ENCODE measurements at places on chromosomes 13 and 19. TPM values are rescaled to one million over a fixed set of nuclear protein-coding genes. Genes with fewer than 3 reads are reported as not detected.
A peak's percentile ranks its signal among the peaks of the same experiment; 100 is the strongest.

- no peak for DNase-seq
Measured at GRCh38 chr19:53517114-53517741, 20.7 kb upstream of the ZNF331 start.

- no peak for DNase-seq
Measured at GRCh38 chr19:22610121-22610520, 24.0 kb upstream of the ZNF492 start.

The TSSK6 gene
- polyA plus RNA-seq: 0.69 TPM

DNA sequence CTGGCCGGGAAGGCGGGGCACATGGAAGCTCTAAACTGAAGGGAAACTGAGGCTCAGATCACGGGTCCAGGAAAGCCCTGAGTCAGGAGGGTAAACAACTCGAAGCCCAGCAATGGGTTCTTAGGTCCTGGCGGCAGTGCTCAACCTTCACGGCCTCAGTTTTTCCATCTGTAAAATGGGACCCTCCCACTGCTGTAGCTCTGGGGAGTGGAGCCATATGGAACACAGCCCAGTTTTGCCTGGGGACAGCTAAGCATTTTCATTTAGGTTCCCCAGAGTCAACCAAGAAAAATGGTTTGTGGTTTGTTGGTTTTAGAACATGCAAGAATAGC is 30.4 kb downstream of the CEBPG start:
- DNase-seq: no peak

DNA sequence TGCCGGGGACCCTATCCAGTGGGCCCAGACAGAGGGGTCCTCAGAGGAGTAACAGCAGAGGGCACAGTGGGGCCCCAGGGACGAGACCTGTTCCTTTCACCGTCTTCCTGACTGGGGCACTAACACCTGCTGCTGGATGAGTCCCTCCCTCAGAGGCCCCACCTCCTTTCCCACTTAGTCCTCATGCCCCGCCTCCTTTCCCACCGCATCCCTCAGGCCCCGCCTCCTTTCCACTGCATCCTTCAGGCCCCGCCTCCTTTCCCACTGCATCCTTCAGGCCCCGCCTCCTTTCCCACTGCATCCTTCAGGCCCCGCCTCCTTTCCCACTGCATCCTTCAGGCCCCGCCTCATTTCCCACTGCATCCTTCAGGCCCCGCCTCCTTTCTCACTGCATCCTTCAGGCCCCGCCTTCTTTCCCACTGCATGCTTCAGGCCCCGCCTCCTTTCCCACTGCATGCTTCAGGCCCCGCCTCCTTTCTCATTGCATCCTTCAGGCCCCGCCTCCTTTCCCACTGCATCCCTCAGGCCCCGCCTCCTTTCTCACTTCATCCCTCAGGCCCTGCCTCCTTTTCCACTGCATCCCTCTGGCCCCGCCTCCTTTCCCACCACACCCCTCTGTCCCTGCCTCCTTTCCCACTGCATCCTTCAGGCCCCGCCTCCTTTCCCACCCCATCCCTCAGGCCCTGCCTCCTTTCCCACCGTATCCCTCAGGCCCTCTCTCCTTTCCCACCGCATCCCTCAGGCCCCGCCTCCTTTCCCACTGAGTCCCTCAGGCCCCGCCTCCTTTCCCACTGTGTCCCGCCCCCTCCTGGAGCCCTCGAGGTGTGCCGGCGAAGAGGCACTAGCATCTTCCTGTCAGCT is 6.7 kb downstream of the SPPL2B start:
- DNase-seq: no peak

DNA sequence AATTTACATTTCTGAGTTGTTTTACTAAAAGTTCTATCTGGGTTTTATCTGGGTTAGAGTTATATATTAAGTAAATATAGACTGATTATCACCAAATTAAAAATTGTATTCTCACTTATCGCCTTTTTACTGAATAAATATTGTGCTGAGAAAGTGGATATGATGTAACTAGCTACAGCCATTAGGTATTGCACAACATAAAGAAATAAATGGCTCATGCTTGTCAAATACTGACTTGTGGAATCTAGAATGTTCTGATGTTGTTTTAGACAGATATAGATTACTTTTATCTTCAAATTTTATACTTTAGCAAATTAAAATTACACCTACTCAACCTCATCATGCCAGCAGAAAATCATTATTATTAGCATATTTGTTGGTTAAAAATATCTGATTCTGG is 1277.1 kb upstream of the MIR17HG start:
- DNase-seq: no peak

DNA sequence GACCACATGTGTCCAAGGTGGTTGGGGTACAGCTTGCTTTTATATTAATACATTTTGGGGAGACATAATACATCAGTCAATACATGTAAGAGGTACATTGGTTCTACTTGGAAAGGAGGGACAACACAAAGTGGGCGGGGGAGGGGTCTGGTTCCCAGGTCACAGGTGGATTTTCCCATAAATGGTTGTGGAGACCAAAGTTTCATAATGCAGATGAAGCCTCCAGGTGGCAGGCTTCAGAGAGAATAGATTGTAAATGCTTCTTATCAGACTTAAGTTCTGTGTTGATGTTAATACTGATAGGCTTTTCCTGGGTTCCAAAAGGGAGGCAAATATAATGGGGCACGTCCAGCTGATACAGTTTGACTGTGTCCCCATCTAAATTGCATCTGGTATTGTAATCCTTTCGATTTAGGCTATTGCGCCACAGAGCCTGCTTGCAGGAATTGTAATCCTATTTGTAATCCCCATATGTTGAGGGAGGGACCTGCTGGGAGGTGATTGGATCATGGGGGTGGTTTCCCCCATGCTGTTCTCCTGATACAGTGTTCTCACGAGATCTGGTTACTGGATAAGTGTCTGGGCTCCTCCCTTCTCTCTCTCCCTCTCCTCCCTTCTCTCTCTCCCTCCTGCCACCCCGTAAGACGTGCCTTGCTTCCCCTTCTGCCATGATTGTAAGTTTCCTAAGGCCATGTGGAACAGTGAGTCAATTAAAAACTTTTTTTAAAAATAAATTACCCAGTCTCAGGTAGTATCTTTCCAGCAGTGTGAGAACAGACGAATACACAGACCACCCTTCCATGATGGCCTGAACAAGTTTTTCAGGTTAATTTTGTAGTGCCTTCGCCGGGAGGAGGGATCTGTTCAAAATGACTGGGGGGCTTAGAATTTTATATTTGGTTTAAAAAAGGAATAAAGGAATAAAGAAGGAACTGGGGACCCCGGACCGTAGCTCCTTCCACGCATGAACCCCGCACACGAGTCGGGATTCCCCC is 44.9 kb downstream of the ZNF823 start:
- DNase-seq: peak; percentile 59

- no peak for DNase-seq
Measured at GRCh38 chr19:45801603-45802175, 9.0 kb upstream of the DMWD start.

- DNase-seq: no peak
Measured at GRCh38 chr13:109677206-109677605, 109.2 kb downstream of the IRS2 start.

DNA sequence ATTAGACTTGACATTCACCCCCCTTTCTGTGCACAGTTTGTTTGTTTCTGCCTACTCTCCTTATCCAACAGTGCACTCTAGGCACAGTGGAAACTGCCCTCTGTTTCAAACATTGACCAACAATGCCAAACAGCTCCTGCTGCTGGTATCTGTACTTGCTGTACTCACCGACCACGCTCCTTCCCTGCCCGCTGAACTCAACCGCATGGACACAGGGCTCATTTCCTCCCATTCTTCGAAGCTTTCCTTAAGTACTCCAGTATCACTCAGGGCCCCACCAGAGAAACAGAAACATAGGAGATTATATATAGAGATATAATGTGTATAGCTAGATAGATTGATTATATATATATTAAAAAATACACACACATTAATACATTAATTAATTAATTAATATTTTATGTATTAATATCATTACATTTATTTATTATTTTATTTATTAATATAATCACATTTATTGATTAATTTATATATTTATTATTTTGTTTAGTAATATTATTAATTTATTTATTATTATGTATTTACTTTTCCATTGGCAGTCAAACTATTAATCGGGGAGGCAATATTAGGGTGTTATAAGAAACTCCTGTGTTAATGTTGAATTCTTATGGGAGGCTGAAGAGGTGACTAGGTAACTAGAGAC is 1528.2 kb downstream of the EFNB2 start:
- no peak for DNase-seq

The RASIP1 gene
- 21.6 TPM for polyA plus RNA-seq

GRCh38 chr13:60158321-60158801 is 5.4 kb downstream of the DIAPH3 start:
- DNase-seq: no peak

The S1PR2 gene
- 13.9 TPM for polyA plus RNA-seq

- no peak for DNase-seq
Measured at GRCh38 chr13:20263393-20264044, 31.4 kb upstream of the GJB6 start.

The ZNF44 gene
- polyA plus RNA-seq: 7.5 TPM

- DNase-seq: no peak
Measured at GRCh38 chr13:42533336-42533591, 40.7 kb upstream of the TNFSF11 start.

GRCh38 chr19:927780-928401 is 2.1 kb downstream of the ARID3A start:
- no peak for DNase-seq

The RUBCNL gene
- polyA plus RNA-seq: 6.0 TPM

The PLA2G4C gene
- 37.2 TPM for polyA plus RNA-seq

DNA sequence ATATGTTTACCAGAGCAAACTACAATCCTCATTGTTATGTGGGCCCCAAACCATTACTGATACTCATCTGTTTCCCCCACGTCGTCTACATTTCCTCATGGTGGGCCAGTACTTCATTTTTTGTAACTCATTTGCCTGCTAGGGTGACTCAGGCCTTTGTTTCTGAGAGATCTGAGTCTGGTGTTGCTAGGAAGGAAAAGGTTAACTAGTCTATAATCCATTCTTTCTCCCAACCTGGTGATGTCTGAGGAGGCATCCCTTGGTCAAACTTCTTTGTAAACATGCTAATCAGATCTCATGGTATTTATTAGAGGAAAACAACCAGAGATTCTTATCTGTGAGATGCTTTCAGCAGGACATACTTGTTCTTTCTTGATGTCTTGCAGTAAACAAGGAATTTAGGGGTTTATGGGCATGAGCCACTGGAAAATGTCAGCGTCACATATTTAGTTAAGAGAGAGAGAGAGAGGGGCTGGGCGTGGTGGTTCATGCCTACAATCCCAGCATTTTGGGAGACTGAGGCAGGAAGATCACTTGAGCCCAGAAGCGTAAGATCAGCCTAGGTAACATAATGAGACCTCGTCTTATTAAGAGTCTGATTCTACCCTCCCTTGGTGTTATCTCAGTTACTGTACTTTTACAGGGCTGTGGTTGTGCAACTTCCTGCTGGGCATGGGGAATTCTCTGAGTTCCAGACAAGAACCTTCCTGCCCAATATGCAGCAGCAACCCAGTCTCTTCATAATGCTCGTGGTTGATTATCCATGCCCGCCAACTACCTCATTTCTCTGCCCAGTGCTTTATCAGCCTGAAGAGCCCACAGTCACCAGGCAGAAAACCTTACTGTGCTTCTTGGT is 9.7 kb upstream of the DPRX start:
- no peak for DNase-seq

- DNase-seq: no peak
Measured at GRCh38 chr19:17326595-17326966, 8.1 kb downstream of the ANO8 start.

The C13orf46 gene
- polyA plus RNA-seq: 0.37 TPM

The PROZ gene
- not detected for polyA plus RNA-seq

The CEBPA gene
- 3.6 TPM for polyA plus RNA-seq

DNA sequence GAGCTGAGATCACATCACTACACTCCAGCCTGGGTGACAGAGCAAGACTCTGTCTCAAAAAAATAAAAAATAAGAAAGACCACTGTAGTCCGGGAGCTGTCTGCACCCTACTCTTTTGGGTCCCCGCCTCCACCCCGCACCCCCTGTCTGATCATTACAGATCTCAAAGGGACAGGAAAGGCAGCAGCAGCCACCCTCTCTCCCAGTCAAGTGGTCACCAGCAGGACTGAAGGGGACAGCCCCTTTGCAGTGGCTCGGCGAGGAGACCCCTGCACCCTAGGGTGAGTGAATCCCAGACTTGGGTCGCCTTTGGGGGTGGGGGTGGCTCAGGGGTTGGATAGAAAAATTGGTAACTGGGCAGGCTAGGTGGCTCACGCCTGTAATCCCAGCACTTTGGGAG is 12.5 kb upstream of the KCNN1 start:
- DNase-seq: no peak

- DNase-seq: no peak
Measured at GRCh38 chr19:11453468-11454341, 18.3 kb downstream of the PRKCSH start.

DNA sequence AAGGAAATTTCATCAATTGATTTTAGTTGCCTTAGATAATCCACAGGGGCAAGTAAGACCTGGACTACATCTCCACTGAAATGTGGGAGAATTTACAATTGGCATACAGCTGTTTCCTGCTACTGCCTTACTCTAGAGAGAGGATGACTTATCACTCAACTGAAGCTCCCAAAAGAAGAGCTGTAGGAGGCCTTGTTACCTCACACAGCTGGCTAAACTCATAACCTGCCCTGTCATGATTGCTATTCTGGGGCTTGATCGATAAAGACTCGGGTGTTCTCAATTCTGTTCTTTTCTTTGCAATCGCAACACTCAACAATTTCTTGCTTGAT is 1396.4 kb downstream of the EFNB2 start:
- no peak for DNase-seq

DNA sequence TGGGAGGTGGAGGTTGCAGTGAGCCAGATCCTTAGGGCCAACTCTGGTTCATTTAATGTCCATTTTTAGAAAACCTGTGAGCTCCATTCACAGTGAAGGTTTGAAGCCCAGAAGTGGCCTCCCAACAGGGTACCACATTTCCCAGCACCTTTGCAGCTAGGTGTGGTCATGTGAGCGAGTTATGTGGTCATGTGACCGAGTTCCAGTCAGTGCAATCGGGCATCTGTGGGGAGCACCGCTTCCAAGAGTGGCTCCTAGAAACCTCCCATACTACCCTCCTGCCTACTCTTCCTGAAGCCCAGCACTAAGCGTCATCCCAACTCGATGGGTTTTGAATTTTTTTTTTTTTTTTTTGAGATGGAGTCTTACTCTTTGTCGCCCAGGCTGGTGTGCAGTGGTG is 663 bp upstream of the PLA2G4C start:
- no peak for DNase-seq

The CYP4F2 gene
- polyA plus RNA-seq: not detected

The C19orf67 gene
- polyA plus RNA-seq: not detected

DNA sequence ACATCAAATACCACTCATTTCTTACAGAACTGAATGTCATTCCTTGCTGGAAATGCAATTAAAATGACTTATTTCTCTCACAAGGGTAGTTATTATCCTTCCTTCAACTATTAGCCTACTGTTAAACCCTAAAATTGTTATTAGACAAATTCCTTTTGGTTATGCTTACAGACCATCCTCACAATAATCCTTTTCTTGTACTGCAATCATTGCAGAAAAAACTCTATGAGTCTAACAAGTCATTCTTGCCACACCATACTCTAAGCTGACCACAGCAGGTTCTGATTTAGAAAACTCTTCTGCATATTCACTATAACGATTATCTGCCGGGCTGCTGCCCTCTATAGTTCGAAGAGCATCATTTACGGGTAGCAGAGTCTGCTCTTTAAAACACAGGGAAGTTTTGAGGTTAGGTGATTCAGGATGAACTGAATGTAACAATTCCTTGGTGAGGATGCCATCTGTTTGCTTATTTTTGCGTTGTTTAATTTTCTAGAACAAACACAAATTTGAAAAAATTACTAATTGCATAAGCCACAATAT is 38.2 kb downstream of the MTMR6 start:
- peak; percentile 14 for DNase-seq

- DNase-seq: no peak
Measured at GRCh38 chr19:3620145-3620816, 6.3 kb downstream of the CACTIN start.

Measured in muscle of back (tissue), 13 donors.